Osteoblast (primary cell): ENCODE measurements at places on chromosomes 2 and 18. TPM values are rescaled to one million over a fixed set of nuclear protein-coding genes. Genes with fewer than 3 reads are reported as not detected.
A peak's percentile ranks its signal among the peaks of the same experiment; 100 is the strongest.

- DNase-seq, result no peak
Measured at GRCh38 chr2:161102770-161103450, 57.3 kb upstream of the TANK start.

DNA sequence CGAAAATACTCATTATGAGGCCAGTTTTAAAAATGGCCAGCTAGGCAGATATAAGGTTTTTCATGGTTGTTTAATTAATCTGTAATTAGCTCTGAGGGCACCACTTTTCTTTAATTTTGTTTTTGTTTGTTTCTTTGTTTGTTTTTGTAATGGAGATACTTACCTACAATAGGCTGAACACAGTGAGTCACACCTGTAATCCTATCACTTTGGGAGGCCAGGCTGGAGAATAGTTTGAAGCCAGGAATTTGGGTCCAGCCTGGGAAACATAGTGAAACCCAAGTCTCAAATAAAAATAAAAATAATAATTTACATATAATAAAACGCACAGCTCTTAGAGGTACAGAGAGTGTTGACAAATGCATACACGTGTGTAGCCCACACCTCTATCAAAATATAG lies 56.8 kb upstream of the MSH2 start:
- no peak for DNase-seq

- no peak for DNase-seq
Measured at GRCh38 chr2:12842917-12843316, 126.2 kb downstream of the TRIB2 start.

DNA sequence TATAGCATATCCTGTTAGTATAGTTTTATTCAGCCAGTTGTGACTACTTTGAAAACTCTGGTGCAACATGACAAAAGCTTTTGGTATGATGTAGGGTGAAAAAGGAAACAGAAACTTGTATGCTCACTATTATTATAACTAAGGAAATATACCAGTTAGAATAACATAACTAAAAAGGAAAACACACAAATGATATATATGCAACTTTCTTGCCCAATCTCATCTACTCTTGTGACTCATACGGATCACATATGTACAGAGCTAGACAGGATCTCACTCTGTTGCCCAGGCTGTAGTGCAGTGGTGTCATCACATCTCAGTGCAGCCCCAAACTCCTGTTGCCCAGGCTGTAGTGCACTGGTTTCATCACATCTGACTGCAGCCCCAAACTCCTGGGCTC lies 12.4 kb upstream of the TLK1 start:
- DNase-seq, result no peak

- no peak for DNase-seq
Measured at GRCh38 chr2:164778723-164779122, 62.9 kb downstream of the COBLL1 start.

GRCh38 chr2:160394153-160394552 lies 99.5 kb downstream of the RBMS1 start:
- DNase-seq, result no peak

DNA sequence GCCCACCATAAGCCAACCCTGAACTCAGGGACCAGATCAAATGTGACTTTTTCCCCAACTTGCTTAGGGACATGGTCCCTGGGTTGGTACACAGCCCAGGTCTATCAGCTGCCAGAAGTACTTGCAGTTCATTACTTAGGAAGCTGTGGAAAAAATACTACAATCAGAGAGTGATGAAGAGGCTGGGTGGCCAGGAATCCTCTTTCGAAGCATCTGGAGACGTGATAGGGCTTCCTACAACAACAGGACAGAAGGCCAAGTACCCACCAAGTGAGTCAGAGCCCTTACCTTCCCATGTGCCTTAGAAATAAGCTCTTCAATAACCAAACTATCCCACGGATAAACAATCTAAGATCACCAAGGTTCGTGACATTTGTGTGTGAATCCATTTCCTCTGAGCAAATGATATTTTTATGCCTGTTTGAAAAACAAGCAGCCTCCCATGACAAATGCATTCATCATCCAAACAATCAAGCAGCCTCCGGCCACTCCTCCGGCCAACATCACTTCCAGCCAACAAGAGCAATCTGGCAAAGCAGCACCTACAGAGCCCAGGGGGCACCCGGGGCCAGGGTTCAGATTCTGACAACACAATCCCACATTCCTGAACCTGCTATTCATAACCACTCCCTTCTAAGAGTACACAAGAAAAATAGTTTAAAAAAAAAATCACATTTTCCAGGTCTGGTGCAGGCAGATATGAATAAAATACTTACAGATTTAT lies 26.4 kb downstream of the TBC1D8 start:
- peak; percentile 90 for DNase-seq

- peak; percentile 91 for DNase-seq
Measured at GRCh38 chr18:79866889-79867574, 69.3 kb downstream of the KCNG2 start.

- no peak for DNase-seq
Measured at GRCh38 chr18:13835202-13835601, 11.3 kb downstream of the MC5R start.

Gene ATG9A
- 56.0 and 60.8 TPM in 2 replicates for total RNA-seq

Gene PTGR3
- 8.3 and 10.3 TPM in 2 replicates for total RNA-seq

Gene CRYGC
- not detected in 2 replicates for total RNA-seq

Gene IL36RN
- not detected in 2 replicates for total RNA-seq

Gene CHST10
- total RNA-seq, result 7.2 and 11.8 TPM in 2 replicates

Gene INO80D
- total RNA-seq, result 9.0 and 10.6 TPM in 2 replicates
